ENCODE measurements at places on chromosomes 16 and 17.

DNA sequence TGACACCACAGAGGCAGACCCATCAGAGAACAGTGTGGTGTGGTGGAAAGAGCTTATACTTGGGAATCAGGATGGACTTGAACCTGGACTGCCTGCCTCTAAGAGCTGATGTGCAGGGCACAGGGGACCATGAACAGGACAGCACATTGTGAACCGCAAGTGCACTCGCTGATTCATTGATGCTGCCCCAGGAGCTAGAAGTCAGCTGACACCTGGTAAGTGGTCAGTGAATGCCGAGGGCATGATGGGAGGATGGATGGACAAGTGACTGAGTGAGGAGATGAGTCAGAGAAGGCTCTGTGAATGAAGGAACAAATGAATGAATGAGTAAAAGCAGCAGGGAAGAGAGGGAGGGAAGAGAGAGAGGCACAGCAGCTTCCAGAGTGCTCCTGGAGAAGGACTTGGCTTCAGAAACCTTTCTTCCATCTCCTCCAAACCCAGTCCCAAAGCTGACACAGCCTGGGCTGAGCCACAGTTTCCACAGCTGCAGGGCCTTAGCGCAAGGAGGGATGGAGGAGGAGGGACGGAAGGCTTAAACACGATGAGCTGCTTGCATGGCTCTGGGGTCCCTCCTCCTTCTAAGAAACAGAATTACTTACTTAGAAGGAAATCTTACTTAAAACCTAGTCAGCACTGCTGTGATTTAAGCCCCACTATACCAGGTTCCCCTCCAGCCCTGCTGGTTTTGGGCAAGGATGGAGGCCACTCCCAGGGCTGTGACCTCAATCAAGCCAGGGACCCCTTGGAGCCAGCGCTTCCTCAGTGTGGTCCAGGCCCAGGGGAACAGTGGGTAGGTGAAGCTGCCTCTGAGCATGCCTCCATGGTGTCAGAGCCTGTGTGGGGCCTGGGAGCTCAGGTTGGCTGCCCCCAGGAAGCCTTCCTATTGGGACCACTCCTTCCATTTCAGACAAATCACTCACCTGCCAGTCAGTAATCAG lies 184.6 kb downstream of the TMEM132E start:
- DNase-seq = no peak

DNA sequence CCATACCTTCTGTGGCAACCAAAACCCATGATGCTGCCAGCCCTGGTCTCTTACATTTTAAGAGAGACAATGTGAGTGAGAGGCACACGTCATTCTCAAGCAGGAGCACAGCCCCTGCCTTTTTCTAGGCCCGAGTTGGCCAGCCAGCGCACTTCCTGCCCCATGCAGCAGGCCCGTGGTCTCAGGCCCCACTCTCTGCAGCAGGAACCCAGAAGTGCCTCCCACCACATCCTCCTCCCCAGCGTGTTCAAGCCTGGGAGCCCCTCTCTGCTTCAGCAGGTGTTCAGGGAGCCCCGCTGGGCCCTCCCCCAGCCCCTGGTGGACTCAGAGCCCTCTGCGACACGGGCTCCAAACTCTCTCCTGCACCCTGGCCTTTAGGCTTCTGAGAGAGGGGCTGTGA lies 30.5 kb downstream of the ITGAE start:
- DNase-seq = no peak

DNA sequence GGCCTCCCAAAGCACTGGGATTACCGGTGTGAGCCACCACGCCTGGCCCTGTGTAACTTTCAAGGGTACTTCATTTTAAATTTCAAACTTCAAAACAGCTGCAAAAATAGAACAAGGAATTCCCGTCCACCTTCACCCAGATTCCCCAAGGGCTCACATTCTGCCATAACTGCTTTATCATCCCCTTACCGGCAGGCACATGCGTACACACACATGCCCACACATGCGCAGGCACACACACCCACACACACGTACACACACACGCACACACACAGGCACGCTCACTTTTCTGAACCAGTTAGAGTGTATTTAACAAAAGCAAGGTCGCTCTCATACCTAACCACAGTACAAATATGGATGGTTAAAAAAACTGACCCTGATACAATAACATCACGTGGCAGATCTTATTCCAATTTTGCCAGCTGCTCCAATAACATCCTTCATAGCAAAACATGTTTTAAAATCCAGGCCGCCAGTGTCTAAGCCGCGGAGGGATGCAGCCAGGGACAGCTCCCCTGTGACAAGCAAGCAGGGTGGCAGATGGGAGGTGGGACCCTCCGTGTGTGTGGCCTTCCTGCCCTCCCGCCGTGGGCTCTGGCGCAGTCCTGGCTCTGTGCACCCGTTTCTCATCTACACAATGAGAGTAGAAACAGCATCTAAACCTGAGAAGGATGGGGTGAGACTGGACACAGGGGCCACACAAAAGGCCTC lies 23.1 kb downstream of the PDIA2 start:
- DNase-seq = no peak

DNA sequence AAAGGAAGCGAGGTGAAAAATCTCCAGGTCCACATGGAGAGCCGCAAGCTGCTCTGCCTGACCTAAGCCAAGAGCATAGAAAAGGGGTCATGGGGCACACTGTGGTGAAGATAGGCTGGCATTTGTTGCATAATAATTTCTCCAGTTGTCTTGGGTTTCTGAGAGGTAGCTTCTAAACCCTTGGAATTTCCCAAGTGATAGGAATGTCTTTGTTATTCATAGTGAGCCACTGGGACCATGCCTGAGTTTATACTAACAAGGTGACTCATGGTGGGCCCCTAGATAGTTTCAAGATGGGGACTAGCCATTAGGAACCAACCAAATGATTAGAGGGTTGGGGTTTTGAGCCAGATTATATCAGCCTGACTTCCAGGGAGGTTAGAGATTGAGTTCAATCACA lies 25.6 kb downstream of the SOST start:
- no peak for DNase-seq

- DNase-seq = no peak
These were observed 6.4 kb upstream of the CACNG4 start for GRCh38 chr17:66957951-66958579.

- DNase-seq = no peak
These were observed 11.3 kb downstream of the TBX2 start for GRCh38 chr17:61411011-61411260.

- DNase-seq = no peak
These were observed 643 bp upstream of the NPB start for GRCh38 chr17:81901167-81902022.

- no peak for DNase-seq
These were observed 5.1 kb upstream of the KIFC3 start for GRCh38 chr16:57807252-57807967.

DNA sequence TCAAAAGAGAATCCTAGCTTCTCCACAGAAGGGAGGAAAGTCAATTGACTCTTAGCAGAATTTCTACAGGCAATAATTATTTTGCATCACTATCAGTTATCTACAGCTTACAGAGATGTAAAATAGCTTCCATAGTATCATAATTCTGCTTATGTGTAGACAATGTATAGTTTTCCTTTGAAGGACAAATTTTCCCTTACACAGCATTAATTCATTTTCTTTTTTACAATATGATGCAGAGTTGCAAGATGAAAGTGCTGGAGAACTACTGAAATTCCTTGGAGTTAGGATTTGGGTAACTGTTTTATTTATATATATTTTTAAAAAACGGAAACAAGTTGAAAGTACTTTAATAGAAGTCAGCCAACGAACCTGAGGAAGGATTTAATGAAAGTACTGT lies 111.0 kb upstream of the CPHXL start:
- DNase-seq = no peak

DNA sequence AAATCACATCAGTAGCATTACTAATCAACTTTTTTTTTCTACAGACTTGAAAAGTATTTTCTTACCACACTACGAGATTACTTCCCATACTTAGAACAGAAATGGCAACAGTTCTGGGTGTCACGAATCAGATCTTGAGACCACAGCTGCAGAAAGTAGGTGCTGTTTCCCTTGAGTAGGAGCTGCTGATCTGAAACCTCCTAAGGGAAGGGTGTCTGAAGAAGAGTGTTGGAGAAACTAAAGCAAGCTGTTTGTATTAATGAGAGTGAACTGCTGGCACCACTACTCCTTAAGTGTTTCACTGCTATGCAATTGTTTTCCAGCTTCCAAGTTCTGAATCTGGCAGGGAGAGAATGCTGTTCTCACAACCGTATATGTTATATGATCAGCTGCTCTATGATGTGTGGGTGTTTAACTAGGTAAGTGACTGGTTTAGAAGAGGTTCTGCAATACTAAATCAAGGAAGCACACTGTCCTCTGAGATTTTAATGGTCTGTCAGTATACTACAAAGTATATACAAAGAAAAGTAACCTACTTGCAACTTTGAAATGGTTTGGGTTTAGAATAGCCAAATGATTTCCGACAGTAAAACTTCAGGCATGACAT lies 3.3 kb downstream of the ZNF652 start:
- no peak for DNase-seq

DNA sequence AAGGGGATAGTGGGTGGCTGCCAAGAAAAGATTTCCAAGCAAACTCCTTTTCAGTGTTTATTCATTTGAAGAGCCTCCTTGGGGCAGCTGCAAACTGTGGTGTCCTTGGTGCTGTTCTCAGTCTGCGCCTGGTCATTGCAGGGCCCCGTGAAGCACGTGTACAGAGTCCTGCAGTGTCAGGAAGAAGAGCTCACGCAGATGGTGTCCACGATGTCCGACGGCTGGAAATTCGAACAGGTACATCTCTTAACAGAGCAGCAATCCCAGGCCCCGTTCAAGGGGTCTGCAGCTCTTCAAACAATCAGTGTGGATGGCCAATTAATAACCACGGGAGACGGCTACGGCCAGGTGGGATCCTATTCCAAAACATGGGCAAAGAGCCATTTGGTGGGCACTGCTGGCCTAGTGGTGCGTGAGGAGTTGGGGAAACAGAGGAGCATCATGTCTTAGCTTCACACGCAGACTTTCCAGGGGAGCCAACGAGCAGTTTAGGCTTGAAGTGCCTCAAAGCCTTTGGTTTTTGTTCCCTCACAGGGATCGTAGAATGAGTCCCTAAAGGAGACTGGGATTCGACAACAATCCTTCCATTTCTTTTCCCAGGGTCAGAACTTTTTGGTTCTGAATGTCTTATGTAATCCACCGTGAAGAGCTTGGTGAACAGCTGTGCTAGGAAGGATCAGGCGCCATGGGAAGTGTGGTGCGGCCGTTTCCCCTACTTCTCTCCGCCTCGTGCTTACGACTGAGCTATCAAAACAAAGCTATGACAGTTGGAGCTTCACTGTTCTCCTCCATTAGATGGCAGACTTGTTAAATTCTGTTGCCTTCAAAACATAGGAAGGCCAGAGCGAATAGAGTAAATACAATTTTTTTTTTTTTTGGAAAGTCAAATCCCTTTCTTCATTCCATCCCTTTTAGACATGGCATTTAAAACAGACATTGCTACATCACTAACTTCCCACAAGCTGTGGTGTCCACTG lies 12.6 kb downstream of the KCTD2 start:
- DNase-seq = no peak

- no peak for DNase-seq
These were observed 77.3 kb downstream of the MPRIP start for GRCh38 chr17:17119533-17119932.

- DNase-seq = no peak
These were observed 13.3 kb upstream of the CRK start for GRCh38 chr17:1469231-1469852.

DNA sequence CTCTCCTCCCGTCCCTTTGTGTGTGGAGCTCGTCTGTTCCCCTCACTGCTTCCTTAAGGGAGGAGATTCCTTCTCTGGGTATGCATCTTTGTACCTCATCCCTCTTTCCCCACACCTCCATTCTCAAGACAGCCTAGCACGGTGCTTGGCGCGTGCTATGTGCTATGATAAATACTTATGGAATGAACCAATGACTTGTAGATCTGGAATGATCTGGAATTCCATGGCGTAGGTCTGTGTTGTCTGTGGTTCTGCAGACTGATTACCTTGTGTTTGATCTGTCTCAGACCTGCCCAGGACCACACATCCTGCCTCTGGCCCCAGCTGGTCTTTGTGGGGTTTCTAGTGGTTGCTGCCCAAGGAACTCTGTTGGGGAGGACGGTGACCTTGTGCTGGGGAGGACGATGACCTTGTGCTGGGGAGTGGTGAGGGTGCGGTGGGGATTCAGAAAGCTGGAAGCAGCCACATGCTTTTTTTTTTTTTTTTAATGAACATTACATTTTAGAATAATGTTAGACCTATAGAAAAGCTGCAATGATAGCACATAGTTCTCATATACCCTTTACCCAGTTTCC lies 33.5 kb upstream of the ETV4 start:
- no peak for DNase-seq

- no peak for DNase-seq
These were observed 56.1 kb downstream of the RGS9 start for GRCh38 chr17:65193305-65193704.

DNA sequence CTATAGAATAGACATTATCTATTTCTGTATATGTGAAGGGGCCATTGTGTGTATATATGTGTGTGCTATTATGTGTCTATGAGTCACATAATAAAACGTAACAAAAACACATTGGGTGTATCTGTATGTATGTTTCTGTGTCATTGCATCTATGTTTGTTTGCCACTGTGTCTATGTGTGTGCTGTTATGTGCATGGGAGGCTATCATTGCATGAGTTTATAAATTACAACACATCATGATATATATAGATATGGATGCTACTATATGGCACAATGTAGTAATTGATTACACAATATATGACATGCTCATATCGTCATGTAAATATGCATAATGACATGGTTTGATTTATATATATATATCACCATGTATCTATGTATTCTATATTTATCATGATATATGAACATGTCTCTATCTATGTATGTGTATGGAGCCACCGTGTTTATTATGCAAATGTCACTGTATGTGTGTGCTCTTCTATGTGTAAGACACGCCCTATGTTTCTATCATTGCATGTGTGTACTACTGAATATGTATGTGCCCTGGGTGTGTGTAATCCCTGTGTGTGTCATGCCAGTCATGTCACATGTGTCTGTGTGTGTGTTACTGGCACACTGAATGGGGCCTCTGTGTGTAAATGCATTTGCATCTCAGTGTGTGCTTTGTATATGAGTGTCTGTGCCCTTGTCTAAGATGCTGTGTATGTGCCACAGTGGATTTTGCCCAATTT lies 1.4 kb upstream of the TSPOAP1 start:
- DNase-seq = no peak

- DNase-seq = no peak
These were observed 10.8 kb downstream of the CASKIN2 start for GRCh38 chr17:75504347-75505151.

- no peak for DNase-seq
These were observed 56.8 kb upstream of the ARL4D start for GRCh38 chr17:43341715-43342588.

- DNase-seq = no peak
These were observed 18.0 kb downstream of the C17orf75 start for GRCh38 chr17:32323811-32324491.

- no peak for DNase-seq
These were observed 4.0 kb downstream of the TGFB1I1 start for GRCh38 chr16:31475946-31476302.

- DNase-seq = no peak
These were observed 26.2 kb upstream of the CCL1 start for GRCh38 chr17:34389126-34389750.

GRCh38 chr16:3642397-3643094 lies 11.9 kb upstream of the DNASE1 start:
- DNase-seq = no peak

All from GOT3 (cell line).